ENCODE measurements at places on chromosomes 7 and 10.

DNA sequence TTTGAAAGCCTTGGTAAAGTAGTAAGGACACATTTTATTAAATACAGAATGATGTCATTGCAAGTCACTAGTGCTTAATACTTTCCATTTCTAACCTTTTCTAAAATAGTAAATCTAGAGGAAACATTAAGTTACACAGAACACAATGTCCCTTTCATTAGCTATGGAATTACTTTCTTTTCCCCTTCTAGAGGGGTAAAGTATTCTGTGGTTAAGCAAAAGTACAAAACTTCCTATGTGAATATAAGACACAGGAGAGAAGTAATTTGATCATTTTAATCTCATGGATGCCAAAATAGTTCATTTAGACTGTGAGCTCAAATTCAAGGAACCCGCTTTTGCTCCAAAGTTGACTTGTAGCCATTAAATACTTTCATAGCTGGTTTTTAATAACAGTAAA, 49.8 kb downstream of the SEMA3E start:
- no peak for DNase-seq

DNA sequence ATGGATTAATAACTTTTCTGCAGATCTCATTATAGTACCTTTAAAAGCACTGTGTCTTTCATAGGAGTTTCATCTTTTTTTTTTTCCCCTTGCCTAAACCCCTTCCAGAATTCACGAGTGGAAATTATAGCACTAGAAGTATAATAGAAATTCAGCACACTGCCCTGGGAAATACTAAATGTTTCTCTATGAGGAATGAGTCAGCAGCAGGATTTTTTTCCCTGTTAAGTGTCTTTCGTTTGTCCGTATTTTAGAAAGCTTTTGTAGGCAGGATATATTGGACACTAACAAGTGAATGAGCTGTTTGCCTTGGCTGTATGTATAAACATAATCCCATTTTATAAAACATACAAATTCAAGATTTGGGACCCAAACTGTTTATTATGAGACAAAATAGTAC, 105.8 kb downstream of the EXOC4 start:
- DNase-seq, result no peak

DNA sequence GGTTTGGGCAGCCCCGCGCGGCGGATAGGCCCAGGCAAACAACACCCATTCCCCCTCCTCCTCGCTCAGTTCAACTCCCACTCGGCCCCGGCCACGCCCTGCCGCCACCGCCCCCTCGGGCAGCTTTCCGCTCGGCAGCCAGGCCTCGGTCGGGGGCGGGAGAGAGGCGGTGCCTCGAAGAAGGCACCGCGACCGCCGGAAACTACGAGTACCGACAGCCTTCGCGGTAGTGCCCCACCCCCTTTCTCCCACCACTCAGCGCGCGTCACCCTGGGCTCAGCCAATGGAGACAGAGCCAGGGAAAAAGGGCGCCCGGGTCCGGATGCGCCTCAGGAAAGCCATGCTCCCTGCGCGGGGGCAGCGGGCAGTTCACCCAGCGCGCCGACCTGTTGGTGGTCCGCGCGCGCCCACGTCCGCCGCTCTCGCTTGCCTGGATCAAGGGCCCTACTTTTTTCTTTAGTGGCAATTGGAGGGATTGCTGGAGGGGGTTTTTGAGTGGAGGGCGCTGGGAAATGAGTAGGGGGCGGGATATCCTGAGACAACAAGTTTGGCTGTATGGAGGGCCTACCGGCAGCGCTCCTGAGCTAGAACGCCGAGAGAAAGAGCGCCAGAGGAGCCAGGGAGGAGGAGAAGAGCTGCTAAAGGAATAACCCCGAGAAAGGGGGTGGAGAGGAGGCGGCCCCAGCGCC, 557 bp upstream of the SP4 start:
- DNase-seq, result peak; percentile 97

DNA sequence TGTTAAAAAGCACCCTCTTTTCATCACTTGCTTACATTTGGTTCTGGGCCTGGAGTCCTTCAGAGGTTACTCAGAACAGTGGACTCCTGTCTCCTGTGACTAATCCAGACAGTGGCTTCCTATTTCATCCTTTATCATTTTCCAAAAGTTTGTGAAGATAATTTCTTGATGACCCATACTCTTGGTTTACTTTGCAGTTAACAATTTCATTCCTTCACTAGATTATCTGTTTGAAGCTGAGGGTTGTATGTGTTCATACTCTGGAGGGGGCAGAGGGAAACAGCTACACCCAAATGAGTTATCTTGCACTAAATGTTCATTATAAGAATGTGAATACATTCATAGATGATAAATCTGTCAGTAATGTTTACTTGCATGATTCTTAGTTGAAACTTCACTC, 124.7 kb downstream of the ZNF248 start:
- DNase-seq, result no peak

DNA sequence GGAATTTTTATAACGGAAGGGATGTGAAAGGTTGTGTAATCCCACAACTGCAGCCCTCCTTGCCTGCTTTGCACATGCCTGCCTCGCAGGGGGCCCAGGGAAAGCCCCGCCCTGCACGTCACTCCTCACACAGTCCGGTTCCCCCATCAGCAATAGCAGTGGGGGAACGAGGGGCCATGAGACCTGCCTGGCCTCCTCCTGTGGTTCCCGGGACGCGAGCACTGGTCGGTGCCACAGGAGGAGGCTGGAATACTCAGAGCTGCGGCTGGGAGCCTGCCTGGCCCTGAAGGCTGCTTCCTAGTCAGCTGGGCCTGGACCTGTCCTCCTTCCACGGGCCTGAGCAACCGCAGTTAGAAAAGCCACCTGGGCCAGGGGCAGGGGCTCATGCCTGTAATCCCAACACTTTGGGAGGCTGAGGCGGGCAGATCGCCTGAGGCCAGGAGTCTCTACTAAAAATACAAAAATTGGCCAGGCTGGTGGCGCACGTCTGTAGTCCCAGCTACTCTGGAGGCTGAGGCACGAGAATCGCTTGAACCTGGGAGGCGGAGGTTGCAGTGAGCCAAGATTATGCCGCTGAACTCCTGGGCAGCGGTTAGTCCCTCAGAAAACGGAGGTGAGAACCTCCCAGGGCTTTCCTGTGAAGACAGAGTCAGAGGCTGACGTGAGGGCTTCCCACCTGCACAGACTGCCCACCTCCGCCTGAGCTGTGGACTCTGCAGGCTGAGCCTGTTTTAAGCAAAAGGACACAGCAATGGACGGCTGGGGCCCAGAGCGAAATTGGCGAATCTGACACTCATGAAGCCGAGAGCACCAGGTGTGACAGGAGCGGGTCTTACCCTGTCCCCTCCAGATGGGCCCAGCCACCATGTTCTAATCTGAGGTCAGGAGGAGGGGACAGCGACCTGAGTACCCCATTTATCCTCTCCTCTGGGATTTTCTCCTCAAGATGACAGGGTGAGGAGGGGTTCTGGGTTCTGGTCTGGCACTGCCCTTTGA, 52.9 kb downstream of the VIPR2 start:
- no peak for DNase-seq

DNA sequence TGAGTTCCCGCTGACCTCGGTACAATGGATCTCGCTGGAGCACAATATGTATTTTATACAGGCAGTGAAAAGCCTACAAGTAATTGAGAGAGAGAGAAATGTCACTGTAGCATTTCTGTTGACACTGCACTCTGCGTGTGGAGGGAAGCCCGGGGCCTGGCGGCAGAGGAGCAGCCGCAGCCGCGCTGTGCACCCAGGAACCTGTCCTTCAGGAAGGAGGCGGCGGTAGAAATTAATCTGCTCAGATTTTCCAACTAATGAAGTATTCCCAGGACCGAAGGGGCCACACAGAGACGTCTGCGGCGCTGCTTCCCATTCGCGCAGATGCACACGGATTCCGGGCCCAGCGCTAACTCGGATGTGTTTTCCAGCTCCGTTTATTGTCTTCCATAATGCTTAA, 170.1 kb downstream of the EBF3 start:
- DNase-seq, result no peak

- DNase-seq, result no peak
These were observed 11.7 kb upstream of the PRDX3 start for GRCh38 chr10:119190353-119190752.

- no peak for DNase-seq
These were observed 345.9 kb downstream of the PLXDC2 start for GRCh38 chr10:20162123-20162522.

DNA sequence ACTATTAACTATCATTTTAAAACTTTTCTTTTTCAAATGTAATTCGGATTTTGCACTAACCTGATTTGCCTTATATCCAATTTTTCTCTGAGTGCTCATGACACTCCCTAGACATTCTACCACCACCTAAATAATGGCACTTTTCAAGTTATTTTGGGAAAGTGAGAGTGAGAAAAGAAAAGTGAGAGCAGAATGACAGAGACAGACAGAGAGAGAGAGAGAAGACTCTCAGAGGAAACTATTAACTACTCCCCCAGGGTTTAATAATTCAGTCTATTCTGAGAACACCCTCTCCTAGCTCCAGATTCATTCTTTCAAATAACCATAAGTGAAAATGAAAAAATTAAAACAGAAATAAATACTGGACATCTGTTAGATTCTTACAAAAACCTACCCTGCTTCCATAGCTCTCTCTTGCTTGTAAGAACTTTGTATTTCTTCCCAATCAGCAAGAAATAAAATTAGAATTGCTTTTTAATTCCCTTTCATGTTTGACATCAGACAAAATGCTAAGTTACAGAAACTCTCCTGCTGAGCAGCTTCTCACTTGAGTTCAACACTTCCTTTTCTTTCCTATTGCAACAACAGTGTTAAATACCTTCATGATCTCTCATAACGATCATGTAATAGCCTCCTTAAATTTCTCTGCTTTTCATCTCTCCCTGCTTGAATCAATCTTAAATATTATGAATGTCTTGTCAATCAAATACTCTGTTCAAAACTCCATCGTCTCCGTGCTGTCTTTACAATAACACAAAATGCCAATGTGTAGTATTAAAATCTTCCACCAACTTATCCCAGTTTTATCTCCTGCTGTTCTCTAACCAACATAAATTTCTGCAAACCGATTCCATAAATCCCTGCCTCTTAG, 191.7 kb downstream of the SEMA3E start:
- no peak for DNase-seq

- no peak for DNase-seq
These were observed 56.4 kb upstream of the MTPN start for GRCh38 chr7:136033413-136034031.

GRCh38 chr7:127245607-127246006, 7.1 kb downstream of the GRM8 start:
- no peak for DNase-seq

- DNase-seq, result no peak
These were observed 16.8 kb downstream of the LIPM start for GRCh38 chr10:88819290-88819689.

GRCh38 chr7:150399421-150400007, 20.4 kb downstream of the ZNF775 start:
- no peak for DNase-seq

DNA sequence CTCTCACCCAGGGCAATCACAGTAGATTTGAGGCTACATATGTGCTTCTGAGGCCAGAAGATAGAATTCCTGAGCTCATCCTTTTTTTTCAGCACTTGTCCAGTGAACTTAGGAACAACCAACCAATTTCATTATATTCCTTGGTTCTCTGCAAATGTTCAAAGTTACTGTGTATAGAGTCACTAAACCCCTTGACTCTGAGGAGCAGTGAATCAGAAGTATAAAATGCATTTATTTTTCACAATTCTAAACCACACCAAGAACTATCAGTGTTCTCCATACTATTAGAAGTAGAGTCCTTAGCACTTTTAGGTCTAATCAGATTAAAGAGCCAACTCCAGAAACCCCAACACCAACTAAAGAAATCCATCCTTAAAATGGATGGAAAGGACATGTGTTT, 19.6 kb upstream of the PAPSS2 start:
- DNase-seq, result no peak

DNA sequence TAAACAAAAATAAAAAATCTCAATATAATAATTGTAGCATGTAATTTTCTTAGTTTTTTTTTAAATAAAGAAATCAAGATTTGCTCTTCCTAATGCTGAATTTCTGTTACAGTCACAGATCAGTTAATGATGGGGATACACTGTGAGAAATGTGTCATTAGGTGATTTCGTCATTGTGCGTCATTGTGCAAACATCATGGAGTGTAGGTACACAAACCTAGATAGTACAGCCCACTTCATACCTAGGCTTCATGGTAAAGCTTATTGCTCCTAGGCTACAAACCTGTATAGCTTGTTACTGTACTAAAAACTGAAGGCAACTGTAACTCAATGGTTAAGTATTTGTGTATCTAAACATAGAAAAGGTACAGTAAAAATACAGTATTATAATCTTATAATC, 74.4 kb upstream of the LSM8 start:
- DNase-seq, result no peak

- no peak for DNase-seq
These were observed 40.8 kb downstream of the VOPP1 start for GRCh38 chr7:55531536-55531935.

GRCh38 chr10:113609704-113610108, 54.1 kb downstream of the NRAP start:
- no peak for DNase-seq

DNA sequence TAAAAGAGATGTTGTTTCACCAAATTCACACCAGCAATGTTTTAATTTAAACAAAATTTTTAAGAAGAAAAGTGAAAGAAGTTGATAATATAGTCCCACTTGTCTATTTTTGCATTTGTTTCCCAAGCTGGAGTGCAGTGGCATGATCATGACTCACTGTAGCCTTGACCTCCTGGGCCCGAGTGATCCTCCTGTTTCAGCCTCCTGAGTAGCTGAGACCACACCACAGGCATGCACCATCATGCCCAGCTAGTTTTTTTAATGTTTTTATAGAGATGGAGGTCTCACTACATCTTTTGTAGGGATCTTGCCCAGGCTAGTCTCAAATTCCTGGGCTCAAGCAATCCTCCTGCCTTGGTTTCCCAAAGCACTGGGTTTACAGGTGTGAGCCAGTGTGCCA, 14.1 kb upstream of the NDUFA5 start:
- no peak for DNase-seq

- no peak for DNase-seq
These were observed 48.1 kb downstream of the NRP1 start for GRCh38 chr10:33286157-33286934.

GRCh38 chr7:58087536-58088190, 637.7 kb downstream of the ZNF716 start:
- no peak for DNase-seq

- DNase-seq, result no peak
These were observed 38.6 kb downstream of the FZD1 start for GRCh38 chr7:91302794-91303193.

GRCh38 chr7:151777908-151778670, 98.8 kb downstream of the PRKAG2 start:
- DNase-seq, result no peak

DNA sequence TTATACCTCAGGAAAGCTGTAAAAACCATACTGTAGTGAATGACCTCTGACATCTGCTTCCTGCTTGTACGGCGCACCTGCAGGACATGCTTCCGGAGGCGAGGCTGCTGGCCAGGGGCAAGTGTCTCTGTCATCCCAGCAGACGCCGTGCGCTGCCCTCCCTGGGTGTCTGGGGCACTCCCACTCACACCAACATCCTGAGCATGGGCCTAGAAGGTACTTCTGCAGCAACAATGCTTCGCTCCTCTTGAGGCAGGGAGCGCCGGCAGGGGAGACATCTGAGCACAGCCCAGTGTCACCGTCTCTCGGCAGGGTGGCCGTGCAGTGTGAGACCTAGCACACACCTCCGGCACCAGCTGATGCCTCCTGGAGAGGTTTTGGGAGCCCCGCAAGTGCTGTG, 269.2 kb downstream of the MAD1L1 start:
- no peak for DNase-seq

All from stimulated activated CD4-positive, alpha-beta T cell treated with anti-CD3 and anti-CD28 coated beads, Interleukin-1b, Interleukin-23, amount 100 ng/mL, for 1 hour (primary cell).